NCI-H187 treated with DMSO at 0.1 percent for 48 hours (cell line): ENCODE measurements at places on chromosomes 5 and 9.

GRCh38 chr5:6003040-6003825 lies 375.1 kb downstream of the MED10 start:
- DNase-seq, result no peak

GRCh38 chr5:77129391-77129990 lies 42.4 kb upstream of the ZBED3 start:
- no peak for DNase-seq

- DNase-seq, result no peak
These were observed 9.1 kb downstream of the CHMP5 start for GRCh38 chr9:33273972-33274328.

DNA sequence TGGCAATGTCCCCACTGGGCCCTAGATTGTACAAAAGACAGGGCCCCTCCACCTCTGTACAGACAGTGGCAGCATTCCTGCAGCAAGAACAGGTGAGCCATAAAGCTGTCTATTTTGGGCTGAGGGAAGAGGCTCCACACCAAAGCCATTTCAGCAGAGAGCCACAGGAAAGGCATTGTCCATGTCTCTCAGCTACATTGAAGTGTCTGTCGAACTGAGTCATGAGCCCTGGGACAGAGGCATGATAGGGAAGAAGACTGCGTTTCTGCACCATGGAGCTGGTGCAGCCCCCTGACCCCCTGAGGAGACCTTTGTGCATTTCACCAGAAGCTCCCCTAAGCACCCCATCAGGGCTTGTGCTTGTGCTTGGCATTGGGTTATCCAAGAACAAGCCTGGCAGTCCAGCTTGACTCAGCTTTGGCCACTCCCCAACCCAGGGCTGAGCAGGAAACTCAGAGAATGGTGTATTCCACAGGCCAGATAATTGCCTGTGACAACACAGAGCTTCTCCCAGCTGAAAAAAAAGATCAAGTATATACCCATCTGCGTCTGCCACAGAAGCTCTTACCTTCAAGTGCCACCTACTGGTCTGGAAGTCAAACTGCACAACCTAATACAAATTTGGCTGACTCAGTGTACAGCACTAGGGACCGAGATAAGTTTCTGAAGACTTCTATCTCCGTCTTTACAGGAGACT lies 5.9 kb upstream of the FRMD3 start:
- DNase-seq, result peak; percentile 32

DNA sequence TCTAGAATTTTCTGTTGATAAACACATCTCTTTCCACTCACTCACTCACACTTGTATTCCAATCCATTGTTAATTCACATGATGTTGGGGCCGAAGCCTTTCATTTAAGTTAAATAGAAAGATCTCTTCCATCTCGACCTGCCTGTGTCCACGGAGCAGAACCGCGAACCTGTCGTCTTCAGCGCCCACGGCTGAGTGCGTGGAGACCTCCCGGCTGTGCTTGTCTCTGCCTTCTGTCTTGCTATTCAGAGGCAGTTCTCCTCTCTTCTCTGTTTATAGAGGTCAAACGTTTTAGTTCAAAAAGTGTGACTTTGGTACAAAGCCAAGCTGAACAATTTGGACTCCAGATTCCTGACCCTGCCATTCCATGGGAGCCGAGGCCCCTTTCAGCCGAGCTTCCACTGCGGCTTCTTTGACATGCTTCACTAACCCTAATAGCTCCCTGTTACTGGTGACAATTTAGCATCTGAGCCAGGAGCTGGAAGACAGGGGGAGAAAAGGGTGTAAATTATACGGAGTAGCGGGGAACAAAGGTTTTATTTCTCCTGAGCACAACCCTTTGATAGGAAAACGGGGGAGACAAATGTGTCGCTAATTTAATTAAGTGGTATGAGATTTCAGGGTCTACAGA lies 314.4 kb upstream of the IRX4 start:
- DNase-seq, result no peak

GRCh38 chr5:39091940-39092580 lies 17.9 kb upstream of the RICTOR start:
- DNase-seq, result no peak

DNA sequence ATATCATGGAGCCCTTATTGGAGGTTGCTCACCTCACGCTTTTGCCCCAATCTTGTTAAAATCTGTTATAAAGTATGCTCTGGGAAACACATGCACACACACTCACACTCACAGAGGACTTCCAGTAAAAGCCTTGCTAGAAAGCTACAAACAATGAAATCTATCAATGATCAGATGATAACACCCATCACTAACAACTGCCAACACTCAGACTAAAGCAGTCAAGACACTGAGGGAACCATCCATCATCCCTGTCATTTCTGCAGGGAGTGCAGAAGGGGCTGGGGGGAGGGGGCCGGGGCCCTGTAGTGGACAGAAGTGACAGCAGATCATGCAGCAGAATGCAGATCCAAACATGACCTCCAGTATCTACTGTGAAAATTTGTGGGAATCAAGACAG lies 179.1 kb downstream of the AOPEP start:
- no peak for DNase-seq
